ENCODE measurements at places on chromosomes 4 and X.

DNA sequence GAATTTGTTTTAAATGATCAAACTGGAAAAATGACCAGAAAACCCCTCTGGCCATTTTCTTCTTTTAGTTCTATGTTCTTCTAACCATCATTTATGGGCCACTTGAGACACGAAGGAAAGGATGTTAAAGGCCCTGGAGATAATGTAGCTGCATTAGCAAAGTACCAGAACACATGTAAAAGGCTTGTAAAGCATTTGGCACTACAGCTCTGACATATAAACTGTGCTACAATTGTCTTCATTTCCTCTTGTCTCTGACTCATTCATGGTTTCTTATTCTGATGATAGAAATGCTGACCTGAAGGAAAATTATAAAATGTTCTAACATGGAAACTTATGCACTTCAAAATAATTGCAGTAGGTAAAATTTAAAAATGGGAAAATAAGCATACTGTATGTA is 388.7 kb downstream of the FAT4 start:
- DNase-seq = peak; percentile 63

DNA sequence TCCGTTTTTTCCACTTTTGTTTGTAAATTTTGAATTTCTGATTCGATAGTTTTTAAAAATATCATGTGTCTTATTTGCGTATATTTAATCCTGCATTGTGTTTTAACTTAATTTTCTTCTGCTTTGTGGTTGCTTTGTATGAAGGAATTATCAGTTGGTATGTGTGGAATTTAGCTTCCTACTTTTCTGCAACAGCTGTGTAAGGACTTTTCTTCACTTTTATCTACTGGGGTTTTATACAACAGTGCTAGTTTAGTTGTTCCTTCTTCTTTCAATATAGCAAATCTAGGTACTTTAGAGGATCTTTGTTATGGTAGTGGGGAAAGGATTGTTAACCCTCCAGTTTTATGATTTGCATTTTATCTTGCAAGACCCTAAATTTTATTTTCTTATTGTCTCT is 410.3 kb downstream of the CCSER1 start:
- DNase-seq = no peak

GRCh38 chr4:98786866-98787265 is 128.5 kb upstream of the TSPAN5 start:
- DNase-seq = peak; percentile 35

DNA sequence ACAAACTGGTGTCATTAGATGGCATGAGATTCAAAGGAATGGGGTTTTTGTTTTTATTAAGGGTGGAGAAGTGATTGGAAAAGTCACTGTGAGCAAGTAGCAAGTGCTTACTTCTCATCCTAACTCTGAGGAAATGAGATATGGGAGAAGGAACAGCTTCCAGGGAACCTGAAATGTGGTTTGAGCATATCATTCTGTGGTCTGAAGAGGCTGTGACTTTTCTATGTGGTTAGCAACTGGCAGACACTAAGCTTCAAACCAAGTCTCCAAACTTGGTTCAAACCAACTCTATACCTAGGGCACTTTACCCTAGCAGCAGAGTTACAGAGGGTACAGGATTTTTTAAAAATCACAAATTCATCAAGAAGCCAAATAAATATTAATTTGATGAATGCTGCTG is 58.2 kb downstream of the DCLK2 start:
- DNase-seq = peak; percentile 65

GRCh38 chr4:120454788-120455187 is 388.1 kb upstream of the MAD2L1 start:
- DNase-seq = no peak

DNA sequence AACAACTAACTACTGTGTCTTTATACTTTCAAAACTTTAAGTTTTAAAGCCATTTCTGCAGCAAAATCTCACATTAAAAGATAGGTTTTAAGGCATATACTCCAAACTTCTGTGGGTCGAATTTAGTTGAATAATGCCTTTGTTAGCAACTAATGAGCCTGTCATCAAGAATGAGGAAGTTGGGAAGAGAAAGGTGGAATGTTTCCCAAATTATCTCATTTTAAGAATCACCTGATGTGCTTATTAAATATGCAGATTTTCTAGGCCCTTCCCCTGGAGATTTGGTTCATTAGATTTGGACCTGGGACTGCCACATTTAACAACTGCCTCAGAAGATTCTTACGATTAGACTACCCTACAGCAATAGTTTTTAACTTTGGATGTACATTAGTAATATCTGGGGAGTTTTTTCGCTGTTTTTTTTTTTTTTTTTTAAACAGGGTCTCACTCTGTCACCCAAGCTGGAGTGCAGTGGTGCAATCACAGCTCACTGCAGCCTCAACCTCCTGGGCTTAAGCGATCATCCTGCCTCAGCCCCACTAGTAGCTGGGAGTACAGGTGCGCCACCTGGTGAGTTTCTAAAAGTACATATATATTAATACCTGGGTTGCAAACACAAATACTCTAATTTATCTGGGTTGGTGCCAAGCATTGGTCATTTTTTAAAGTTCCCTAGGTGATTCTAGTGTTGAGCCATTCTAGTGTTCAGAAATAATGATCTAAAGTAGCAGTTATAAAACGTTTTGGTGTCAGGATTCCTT is 16.1 kb upstream of the TASL start:
- DNase-seq = no peak

DNA sequence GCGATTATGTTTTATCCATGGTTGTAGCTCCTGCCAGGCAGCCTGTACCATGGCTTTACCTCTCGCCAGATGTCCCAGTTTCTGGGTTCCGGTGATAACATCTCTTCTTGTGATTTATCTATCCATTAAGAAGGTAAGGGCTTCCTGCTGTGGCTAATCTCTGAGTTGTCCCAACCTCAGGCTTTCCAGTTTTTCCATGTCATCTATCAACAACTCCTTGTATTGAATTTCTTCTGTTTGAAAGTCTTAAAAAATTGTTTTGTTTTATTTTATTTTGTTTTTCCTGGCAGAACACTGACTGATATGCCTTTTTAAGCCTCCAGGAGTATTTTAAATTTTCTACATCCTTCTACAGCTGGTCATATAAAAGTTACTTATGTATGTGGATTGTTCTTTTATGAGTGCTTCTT is 241.9 kb downstream of the ANTXR2 start:
- DNase-seq = no peak

DNA sequence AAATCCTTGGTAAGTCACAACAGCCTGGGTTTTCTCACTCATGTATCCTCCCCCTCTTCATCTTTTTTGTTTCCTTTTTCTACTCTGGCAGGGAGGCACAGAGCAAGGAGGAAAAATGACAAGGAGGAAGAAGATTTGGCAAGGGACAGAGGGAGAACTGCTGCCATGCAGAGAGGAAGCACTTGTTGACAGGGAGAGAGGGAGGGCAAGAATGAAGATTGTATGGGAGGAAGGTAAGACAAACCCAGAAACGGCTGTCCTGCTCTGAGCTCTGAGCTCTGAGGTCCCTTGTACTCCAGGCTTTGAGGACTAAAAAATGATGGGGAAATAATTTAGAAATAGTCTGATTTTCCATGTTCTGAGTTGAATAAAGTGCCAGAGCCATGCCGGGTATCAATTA is 123.9 kb downstream of the DCHS2 start:
- DNase-seq = no peak

- DNase-seq = no peak
These were observed 37.9 kb downstream of the ACOX3 start for GRCh38 chr4:8402640-8403039.

- DNase-seq = no peak
These were observed 83.6 kb upstream of the TTC29 start for GRCh38 chr4:147029296-147029695.

- DNase-seq = no peak
These were observed 10.7 kb downstream of the SEC24B start for GRCh38 chr4:109444182-109444844.

- no peak for DNase-seq
These were observed 10.6 kb upstream of the PRDM8 start for GRCh38 chr4:80186676-80187075.

- no peak for DNase-seq
These were observed 17.2 kb upstream of the BCLAF3 start for GRCh38 chrX:20007962-20008622.

DNA sequence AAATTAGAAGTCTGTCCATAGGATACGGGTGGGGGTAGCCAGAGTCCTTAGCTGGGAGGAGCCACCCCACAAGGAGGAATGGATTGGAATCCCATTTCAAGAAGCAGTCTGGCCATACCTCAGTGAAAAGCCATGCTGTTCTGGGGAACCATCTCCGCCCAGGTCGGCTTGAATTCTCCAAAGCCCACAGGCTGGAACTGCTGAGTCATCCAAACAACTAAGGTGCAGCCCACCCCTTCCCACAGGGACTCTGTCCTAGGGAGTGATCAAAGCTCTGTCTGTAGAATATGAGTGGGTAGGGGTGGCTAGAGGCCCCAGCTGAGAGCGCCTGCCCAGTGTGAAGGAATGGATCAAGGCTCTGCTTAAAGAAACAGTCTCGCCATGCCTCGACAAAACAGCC is 38.8 kb downstream of the ZXDA start:
- no peak for DNase-seq

DNA sequence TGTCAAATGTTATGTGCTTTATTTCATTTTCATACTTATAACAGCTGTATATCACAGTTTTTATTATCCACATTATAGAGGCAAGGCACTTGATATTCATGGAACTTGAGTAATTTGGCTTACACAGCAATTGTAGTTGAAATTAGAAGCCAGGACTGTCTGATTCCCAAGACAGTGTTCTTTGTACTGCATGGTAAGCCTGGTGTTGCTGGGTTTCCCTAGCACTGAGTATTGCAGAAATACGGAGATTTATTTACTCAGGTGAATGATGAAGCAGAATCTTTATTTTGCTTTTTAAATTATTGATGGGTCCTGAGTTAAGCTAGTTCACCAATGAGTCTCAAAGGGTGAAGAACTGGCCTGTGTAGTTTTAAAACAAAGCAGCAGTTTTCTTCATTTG is 70.0 kb downstream of the UGT8 start:
- DNase-seq = no peak

DNA sequence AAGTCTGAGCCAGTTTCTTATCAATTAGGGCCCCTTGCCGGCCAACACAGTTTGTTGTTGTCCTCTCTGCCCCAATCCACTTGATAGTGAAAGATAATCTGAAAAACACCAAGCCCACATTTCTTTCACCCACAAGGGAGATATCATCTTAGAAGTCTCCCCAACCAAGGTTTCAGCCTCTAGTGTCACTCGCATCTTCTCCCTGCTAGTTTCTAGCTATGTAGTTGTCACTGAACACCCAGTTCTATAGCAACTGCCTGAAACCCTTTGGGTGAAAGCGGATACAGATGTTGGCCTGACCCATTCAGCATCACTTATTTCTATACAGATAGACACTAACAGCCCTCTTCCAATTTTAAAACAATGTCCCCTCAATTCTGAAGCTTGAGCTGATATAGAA is 116.3 kb downstream of the BMP15 start:
- no peak for DNase-seq

DNA sequence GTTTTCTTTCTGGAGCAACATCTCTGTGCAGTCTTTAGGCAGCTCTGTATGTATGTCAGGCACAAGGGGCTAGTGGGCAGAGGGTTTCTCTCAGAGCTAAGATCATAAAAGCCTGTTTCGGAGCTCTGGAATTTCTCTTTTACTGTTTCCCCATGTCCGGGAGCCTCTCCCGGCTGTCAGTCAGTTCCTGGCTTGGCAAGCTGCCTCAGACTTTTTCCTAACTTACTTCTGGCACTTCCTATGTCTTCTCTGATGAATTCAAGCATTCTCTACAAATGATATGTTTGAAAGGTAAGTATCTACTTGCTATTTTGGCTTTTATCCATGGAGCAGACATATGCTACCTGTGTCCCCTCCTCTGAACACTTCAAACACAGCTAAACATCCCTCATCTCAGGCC is 129.3 kb upstream of the PGRMC2 start:
- no peak for DNase-seq

DNA sequence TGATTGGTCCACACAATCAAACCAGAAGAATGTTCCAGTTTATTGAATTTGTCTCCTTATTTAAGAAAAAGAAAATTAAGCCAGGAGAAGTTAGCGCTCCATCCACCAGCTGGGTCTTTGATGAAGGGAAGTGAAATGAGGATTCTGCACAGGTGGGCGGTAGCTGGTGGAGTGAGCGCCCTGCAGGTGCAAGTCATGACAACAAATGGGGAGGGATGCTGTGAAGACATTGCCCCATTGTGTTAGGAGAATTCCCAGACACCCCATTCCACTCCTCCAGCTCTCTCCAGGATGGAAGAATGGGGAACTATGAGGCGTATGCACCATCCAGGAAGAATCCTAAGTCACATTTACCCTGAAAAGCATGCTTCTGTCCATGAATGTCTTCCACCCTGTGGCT is 22.9 kb downstream of the PLRG1 start:
- DNase-seq = no peak

DNA sequence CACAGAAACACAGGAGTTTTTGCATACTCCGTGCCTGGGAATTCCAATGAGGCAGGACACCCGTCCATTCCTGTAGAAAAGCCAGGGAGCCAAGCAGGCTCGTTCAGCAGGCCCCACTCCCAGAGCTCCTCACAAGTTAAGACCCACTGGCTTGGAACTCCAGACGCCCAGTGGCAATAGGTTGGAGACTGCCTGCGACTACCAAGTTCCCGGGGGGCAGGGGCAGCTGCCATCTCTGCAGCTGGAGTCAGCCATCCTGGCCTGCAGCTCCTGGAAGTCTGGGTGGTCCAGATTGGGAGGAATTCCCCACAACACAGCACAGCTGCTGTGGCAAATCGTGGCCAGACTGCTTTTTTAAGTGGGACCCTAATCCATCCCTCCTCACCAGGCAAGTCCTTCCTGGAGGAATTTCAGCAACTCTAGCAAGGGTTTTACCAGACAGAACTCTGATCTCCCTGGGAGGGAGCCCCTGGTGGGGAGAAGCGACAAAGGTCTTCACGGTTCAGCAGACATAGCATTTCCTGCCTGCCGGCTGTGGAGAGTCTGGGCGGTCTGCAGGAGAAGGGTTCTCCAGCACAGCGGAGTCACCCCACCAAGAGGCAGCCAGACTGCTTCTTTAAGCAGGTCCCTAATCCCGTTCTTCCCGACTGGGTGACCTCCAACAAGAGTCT is 231.9 kb downstream of the STPG2 start:
- DNase-seq = no peak

DNA sequence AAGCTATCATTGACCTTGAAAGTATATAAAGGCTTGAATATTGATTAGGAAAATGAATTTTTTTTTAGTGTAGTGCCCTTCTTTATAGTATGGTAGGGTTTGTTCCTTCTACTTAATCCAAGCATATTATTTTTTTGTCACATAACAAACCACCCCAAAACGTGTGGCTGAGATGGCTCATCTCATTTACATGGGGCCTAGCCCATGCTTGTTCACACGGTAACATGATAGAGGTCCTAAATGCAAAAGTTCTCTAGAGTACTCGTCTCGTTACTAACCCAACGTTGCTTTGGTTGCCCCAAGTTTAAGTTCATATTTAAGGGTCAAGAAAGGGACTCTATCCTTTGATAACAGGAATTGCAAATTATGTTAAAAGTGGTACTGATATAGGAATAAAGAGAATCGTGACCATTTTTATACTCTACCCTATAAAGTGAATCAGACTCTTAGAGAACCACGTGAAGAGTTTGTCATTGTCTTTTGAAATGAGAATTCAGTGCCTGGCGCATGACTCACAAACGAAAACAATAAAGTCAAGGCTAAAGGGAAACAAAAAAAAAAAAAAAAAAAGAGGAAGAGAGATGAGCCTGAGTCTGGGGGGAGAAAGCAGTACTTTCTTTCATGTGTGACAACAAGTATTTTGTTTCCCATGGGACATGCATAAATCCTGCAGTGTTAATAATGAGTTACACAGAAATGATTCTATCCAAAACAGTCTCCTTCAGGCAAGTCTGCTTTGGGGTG is 402.8 kb upstream of the NWD2 start:
- DNase-seq = no peak

Measured in ELR (cell line).